ENCODE measurements at places on chromosomes 2 and 18.

DNA sequence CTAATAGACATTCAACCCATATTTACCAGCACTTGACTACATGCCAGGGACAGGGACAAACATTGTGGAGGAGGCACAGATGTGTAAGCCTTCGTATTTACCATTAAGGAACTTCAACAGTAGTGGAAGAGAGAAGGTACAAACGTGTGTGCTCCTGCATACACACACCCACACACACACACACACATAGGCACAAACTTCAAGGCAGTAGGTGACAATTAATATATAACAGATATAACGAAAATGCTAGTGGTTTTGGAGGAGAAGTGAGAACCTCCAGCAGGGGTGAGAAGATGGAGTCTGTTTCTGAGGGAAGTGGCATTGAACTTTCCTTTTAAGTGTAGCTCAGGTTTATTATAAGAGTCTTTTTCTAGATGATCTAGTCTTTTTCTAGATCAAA, 231.1 kb downstream of the SETBP1 start:
- no peak for DNase-seq

- DNase-seq = no peak
These were observed 5.6 kb downstream of the DTYMK start for GRCh38 chr2:241680827-241681599.

DNA sequence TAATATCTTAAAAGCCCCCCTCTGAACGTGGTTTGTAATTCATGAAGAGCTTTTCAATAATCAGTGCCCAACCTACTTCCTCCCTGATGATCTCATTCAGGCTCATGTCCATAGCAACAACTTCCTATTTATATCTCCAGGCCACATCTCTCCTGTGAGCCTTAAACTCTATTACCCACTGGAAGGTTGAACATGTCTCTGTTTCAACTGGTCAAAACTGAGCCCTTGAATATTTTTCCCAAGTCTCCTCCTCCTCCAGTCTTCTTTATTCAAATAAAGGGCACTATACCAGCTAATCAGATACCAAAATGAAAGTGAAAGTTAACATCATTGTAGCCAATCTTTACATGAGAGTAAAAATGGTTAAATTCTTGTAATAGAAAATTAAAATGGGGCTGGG, 63.7 kb upstream of the ITGA4 start:
- DNase-seq = no peak

DNA sequence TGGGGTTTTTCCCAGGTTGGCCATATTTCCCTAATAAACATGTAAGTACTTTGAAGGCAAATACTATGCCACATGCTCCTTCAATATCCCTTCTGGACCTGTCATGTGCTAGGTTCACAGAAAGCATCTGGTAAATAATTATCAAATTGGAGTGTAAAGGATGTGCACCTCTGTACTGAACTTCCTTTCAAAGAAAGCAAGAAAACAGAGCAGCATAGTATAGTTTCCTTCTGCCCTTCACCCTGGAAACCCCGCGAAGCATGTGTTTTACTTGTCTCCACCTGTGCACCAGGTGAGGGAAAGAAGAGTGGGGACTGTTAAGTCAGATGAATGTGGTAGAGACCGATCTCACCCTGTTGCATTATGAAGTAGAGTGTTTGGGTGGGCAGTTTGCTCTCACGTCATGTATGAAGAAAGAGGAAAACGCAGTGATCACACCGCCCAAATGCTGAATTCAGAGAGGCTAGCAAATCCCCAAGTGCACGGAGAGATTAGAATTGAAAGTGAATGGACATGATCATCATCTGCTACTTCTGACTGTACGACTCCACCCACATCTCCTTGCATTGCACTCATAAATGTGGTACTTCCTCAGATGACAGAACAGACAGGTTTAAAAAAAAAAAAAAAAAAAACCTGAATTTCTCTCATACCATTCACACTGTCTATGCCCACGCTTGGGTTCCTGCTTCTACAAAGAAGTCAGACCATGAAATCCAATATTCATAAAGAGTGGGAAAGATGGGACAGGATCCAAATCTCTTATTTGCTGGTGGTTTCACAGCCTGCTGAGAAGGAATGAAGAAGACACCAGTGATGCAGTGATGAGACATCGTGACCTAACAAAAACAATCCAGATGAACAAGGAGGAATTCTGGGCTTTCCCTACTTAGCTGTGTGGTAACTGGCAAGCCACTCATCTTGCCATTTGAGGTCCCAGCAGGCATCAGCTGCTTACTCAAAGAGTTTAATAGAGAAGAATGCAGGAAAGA, 448.6 kb downstream of the BCL11A start:
- no peak for DNase-seq

- DNase-seq = no peak
These were observed 30.2 kb downstream of the XDH start for GRCh38 chr2:31384351-31384750.

GRCh38 chr2:15163326-15163725, 397.8 kb downstream of the NBAS start:
- DNase-seq = no peak

DNA sequence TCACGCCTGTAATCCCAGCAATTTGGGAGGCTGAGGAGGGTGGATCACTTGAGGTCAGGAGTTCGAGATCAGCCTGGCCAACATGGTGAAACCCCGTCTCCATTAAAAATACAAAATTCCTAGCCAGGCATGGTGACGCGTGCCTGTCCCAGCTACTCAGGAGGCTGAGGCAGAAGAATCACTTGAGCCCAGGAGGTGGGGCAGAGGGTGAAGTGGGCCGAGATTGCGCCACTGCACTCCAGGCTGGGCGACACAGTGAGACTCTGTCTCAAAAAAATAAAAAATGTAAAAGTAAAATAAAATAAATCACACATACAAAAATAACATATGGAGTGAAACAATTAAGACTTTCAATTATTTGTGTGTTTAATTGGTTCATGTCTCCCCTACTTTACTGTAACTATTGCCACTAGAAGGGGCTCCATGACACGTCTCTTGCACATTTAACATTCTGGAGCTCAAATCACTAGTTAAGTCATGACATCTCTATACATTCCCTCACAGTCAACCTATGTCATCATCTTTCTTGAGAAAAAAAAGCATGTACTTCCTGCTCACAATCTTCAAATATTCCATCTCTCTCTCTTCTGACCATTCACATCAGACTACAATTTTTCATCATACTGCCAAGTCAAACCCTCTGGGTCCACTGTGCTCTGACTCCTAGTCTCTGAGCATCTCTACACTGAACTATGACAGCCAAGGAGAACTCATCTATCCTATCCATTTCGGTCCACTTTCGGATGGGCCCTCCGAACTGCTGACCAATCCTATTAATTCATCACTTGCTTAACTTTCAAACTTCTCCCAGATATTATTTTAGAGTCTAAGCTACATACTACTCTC, 6.7 kb downstream of the GFPT1 start:
- DNase-seq = no peak

GRCh38 chr2:134178138-134178877, 75.6 kb upstream of the MGAT5 start:
- DNase-seq = no peak

- peak; percentile 40 for DNase-seq
These were observed 954 bp upstream of the CTDSP1 start for GRCh38 chr2:218398437-218399390.

- DNase-seq = no peak
These were observed 11.6 kb upstream of the MRPL19 start for GRCh38 chr2:75634945-75635344.

- DNase-seq = no peak
These were observed 2.9 kb downstream of the MAT2A start for GRCh38 chr2:85541753-85542457.

- no peak for DNase-seq
These were observed 5.5 kb downstream of the SALL3 start for GRCh38 chr18:78984941-78985784.

DNA sequence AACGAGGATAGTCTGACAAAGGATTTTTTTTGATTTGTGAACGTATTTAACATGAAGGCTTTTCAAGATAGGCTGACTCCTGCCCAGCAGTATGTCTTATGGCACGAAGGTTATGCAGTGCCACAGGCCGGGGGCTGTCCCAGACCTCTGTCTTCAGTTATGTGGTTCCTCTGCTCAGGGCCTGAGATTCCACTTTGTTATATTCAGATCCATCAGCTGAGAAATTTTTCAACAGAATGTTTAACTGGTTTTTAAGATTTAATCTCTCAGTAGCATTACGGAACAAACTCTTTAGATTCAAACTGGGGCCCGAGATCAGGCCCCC, 20.0 kb downstream of the C2orf74 start:
- DNase-seq = no peak

GRCh38 chr18:44170208-44170880, 510.3 kb upstream of the SETBP1 start:
- DNase-seq = no peak

- no peak for DNase-seq
These were observed 130.5 kb downstream of the PLCL1 start for GRCh38 chr2:197934934-197935289.

DNA sequence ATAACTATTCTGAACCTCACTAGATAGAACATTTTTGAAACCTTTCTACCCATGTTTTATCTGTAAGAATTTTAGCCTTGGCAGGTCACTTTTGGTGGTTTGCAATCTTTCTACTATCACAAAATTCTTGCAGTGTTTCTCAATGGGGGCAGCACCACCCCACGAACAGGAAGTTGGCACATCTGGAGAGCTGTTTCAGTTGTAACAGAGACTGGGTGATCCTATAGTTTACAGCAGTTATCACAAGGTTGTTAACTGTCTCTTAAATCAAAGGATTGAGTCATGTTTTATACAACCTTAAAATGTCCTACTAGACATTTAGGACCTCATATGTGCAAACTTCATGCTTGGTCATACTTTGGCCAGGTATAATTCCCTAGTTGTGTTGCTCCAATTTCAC, 829.2 kb downstream of the ERBB4 start:
- DNase-seq = no peak

- no peak for DNase-seq
These were observed 50.3 kb downstream of the ACTR2 start for GRCh38 chr2:65277791-65278483.

DNA sequence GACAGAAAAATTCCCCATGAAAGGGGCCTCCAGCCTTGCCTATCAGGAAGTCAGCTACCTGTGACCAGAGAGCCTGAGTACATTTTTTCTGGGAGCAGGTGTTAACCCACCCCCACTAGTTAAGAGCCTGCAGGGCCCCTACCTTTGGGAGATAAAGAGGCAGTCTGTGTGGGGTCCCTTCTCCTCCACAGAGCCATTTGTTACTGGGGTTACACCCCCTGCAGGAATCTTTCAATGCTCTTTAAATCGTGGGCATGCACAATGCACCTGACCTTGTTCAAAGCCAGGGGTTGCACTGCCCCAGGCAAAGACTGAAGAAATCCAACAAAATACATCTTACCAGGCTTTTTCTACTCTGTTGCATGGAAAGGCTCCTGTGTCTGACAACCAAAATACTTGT, 15.7 kb upstream of the LYPD6 start:
- no peak for DNase-seq

DNA sequence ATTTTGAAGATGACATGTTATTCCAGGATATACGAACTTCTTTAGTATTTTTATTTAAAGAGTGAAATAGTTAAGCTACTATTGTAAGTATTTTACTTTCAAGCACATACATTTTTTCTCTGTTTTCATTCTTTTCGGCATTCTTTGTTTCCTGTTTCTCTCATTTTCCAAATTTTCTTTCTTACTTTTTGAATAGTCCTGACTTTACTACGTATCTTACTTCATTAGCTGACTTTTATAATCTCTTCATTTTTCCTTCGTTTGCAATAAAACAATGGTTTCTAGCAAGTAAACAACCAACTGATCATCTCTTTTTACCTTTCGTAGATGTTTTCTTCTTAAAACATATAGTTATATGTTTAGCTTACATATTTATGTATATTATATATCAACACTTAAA, 11.8 kb downstream of the CAVIN2 start:
- DNase-seq = no peak

GRCh38 chr2:127515383-127515915, 10.8 kb downstream of the IWS1 start:
- no peak for DNase-seq

DNA sequence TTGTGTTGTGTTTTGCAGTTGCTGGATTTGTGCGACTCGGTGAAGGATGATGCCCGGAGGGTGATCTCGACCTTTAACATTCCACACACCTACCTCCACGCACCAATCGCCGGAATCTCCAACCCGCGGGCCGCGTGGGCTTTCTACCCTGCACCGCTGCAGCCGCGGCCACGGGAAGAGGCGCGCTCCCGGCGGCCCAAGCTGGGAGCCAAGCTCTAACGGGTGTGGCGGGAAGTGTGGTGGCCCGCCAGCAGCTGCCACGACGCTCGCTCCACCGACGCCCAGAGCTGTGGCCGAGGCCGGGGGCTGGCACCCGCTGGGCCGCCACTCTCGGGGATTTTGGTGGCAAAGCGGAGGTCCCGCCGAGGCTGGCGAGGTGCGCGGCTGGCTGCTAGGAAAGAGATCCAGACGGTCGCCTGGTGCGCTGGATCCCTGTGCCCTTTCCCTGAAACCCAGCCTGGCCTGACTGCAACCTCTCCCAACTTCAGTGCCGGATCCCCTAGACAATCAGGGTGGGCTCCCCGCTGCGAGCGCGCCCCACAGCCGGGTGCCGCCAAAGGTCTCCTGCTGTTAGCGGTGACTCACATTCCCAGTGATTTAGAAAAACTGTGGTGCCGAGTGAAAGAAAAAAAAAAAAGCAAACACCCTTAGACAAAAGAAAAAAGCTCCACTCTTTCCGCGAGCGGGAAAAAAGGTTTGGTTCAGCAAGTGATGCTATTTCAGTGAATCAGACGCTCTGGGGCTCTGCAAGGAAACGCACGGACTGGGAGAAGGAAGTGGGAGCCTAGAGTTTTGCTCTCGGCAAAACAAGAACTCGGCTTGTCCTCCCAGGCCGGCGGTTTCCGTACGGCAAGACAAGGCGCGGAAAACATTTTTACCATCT, 2.9 kb upstream of the BCL2L11 start:
- DNase-seq = no peak

GRCh38 chr2:120953066-120953756, 217.5 kb downstream of the GLI2 start:
- DNase-seq = no peak

DNA sequence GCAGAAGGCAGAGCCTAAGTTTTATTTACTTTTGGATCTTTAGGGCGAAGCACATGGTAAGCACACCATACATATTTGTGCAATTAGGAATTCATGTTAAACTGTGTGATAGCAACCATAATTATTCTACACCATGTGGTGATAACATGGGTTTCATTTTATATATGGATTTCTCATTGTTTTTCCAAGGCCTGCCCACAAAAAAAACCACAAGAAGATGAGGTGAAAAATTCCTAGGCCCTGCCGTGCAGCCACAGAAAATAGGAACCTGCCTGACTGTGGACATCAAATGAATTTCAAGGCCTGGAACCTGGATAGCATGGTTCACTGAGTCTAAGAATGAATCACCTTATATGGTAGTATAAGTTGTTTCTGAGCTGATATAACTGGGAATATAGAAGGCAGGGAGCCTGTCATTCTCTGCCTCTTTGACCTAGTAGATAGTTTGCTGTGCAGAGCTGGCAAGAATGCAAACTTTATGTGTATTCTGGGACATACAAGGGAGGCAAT, 22.4 kb upstream of the SSB start:
- no peak for DNase-seq

- no peak for DNase-seq
These were observed 5.7 kb downstream of the RHOB start for GRCh38 chr2:20452551-20452950.
